ENCODE measurements at places on chromosomes 3 and 15.

- no peak for DNase-seq
Observed at GRCh38 chr3:146558781-146559180, 14.4 kb upstream of the PLSCR1 start.

- no peak for DNase-seq
Observed at GRCh38 chr3:60217156-60217911, 1033.9 kb downstream of the FHIT start.

GRCh38 chr15:83396101-83396500 lies 51.0 kb upstream of the SH3GL3 start:
- no peak for DNase-seq

DNA sequence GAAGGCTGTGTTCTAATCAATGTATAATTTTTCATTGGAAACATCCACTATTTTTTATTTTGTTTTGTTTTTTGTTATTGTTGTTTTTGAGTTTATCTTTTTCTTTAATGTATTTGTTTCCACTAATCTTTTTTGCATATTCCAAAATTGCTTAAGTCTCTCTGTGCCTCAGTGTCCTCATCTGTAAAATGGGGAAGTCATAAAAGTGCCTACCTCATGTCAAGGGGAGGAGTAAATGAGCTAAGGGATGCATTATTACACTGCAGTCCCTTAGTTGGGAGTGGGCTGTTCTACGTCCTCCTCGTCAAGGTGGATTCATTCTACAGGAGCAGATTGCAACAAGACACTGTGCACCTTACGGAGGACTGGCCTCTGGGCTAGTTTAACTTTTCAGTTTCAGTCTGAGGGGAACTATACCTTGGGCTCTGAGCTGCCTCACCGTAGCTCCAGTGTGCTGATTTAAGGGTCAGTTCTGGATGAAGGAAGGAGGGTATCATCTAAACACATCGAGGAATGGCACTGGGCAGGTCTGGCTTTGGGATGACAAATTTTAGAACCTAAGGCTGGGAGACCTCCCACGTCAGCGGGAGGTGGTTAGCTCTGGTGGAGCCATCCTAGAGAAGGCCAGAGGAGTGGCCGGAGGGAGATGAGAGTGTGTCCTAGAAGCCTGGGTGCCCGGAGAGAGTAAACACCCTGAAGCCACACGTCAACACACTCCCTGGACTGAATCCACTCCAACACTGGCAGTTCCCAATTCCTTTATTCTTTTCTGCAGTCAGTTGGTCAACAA lies 5.1 kb upstream of the SRP14 start:
- DNase-seq = no peak

- no peak for DNase-seq
Observed at GRCh38 chr15:89335298-89336041, 846 bp upstream of the POLG start.

- DNase-seq = no peak
Observed at GRCh38 chr3:25471081-25471768, 43.2 kb downstream of the RARB start.

- no peak for DNase-seq
Observed at GRCh38 chr3:52120556-52121463, 33.4 kb downstream of the POC1A start.

GRCh38 chr3:78900880-78901279 lies 866.9 kb downstream of the ROBO1 start:
- no peak for DNase-seq

GRCh38 chr3:107209302-107209990 lies 167.8 kb upstream of the CCDC54 start:
- no peak for DNase-seq

DNA sequence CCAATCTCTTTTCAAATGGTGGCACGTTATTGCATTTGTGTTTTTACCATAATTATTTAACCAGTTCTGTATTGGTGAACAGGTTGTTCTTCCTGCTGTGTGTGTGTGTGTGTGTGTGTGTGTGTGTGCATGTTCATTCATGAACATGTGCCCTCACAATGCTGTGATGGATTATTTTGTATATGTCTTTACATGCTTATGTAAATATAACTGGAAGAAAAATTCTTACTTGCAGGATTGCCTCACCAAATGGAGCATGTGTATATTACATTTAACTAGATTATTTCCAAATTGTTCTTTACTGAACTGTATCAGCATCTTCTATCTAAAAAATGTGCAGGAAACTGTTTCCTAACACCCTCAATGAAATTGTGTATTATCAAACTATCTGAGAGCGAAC lies 175.2 kb upstream of the ZPLD1 start:
- no peak for DNase-seq

GRCh38 chr3:46293991-46294833 lies 52.0 kb downstream of the CCR3 start:
- no peak for DNase-seq

GRCh38 chr3:193665370-193665989 lies 72.5 kb downstream of the OPA1 start:
- no peak for DNase-seq

- DNase-seq = no peak
Observed at GRCh38 chr3:17555525-17555924, 186.9 kb downstream of the TBC1D5 start.

GRCh38 chr3:32422943-32423342 lies 31.3 kb downstream of the CMTM7 start:
- no peak for DNase-seq

DNA sequence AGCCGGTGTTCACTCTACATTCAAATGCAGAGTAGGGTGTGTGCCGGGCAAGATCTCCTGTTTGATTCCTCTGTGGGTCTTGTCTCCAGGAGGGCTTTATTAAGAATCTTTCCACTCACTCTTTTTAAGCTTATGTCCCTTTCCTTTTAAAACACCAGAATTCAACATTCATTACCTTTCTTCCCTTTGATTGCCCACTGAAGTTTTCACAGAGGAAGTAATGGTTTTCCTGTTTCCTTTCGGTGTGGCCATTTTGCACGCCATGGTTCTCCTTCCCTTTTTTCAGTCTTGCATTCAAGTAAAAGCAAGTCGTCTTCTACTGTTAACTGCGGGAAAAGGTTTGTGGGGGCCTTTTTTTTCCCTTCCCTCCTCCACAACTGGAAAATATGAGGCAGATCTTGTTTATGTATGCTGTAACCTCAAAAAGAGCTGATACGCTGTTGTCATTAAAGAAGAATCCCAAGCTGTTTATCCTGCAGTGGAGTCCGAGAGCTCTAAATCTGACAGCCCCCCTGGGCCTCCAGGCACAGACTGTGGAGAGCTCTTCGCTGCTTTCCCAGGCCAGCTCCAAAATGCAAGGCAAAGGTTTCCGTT lies 40.5 kb downstream of the FILIP1L start:
- no peak for DNase-seq

- no peak for DNase-seq
Observed at GRCh38 chr15:57554812-57555179, 36.9 kb upstream of the MYZAP start.
